CD4-positive, alpha-beta memory T cell (primary cell): ENCODE measurements at places on chromosomes 5 and 9.

GRCh38 chr9:34321451-34321850, 7.6 kb downstream of the KIF24 start:
- DNase-seq, result no peak

GRCh38 chr9:72041775-72042194, 18.6 kb downstream of the C9orf57 start:
- no peak for DNase-seq

GRCh38 chr9:16888594-16888993, 18.1 kb upstream of the BNC2 start:
- DNase-seq, result no peak

DNA sequence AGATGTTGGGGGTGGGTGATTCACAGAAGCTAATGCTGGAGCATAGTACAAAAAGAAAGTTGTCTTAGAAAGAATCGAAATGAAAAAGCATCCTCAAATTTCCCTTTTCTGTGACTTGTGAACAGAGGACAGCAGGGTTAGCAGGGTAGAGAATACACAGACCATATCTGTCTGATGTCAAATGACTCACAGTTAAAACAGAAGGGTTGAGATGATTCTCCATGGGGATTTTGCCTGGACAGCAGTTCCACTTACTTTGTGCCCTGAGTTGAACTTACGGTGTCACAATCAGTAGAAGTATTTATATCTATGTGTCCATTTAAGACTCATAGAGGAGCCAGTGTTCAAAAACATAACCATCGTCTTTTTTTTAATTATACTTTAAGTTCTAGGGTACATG, 801.6 kb downstream of the KCTD16 start:
- no peak for DNase-seq

DNA sequence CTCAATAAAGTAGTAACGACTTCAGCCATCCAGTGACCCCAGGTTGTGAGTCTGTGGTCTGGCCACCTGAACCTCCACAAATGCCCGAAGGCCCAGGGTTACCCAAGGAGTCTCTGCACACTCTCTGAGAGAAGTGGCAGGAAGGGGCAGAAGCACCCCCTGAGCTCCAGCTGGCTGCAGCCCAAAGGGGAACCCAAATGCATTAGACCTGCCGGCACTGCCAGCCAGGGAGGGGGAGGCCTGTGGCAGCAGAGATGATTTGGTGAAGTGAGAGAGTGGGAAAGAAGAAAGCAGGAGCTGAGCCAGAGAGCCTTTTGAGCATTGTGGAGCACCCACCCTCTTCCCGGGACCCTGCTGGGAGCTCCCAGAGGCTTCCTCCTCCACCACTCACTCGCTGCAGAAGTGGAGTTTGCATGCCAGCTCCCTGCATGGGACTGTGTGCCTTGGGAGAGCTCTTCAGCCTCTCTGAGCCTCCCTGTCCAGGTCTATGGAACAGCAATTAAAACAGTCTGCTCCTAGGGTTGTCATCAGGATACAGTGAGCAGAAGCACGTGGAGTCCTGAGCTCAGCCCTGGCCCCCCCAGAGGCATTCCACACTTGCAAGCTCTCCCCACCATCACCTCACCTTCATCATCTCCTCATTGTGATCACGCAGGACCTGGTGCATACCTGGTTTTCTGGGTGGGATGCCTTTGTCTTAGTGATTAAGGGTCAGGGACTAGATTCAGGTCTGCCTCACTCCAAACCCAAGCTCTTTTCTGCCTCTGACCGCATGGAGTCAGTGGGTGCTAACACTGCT, 13.8 kb upstream of the ANGPTL2 start:
- no peak for DNase-seq
